ENCODE measurements at places on chromosomes 5 and 9. TPM values are rescaled to one million over a fixed set of nuclear protein-coding genes. Genes with fewer than 3 reads are reported as not detected.

Gene BTNL9
- 0.42 TPM for total RNA-seq

Gene EDIL3
- not detected for total RNA-seq

Gene YTHDC2
- 44.2 TPM for total RNA-seq

Gene BHMT2
- not detected for total RNA-seq

Gene KCNMB1
- not detected for total RNA-seq

Gene PHYHD1
- total RNA-seq = 8.2 TPM

Gene CDKN2B-AS1
- total RNA-seq = not detected

- no peak overlapping the region for H3K27ac ChIP-seq
- H3K27me3 ChIP-seq = no peaks in the 10 kb centered on the region
- peaks cover 15% of the 10 kb centered on the region for H3K4me1 ChIP-seq
- H3K4me3 ChIP-seq = no peak overlapping the region
Observed at GRCh38 chr5:998246-999031, 10.2 kb upstream of the NKD2 start.

- H3K4me3 ChIP-seq = no peak overlapping the region
- H3K27me3 ChIP-seq = no peaks in the 10 kb centered on the region
- peaks cover 33% of the 10 kb centered on the region for H3K36me3 ChIP-seq
- no peak for DNase-seq
Observed at GRCh38 chr5:142913728-142914338, 143.7 kb downstream of the ARHGAP26 start.

DNA sequence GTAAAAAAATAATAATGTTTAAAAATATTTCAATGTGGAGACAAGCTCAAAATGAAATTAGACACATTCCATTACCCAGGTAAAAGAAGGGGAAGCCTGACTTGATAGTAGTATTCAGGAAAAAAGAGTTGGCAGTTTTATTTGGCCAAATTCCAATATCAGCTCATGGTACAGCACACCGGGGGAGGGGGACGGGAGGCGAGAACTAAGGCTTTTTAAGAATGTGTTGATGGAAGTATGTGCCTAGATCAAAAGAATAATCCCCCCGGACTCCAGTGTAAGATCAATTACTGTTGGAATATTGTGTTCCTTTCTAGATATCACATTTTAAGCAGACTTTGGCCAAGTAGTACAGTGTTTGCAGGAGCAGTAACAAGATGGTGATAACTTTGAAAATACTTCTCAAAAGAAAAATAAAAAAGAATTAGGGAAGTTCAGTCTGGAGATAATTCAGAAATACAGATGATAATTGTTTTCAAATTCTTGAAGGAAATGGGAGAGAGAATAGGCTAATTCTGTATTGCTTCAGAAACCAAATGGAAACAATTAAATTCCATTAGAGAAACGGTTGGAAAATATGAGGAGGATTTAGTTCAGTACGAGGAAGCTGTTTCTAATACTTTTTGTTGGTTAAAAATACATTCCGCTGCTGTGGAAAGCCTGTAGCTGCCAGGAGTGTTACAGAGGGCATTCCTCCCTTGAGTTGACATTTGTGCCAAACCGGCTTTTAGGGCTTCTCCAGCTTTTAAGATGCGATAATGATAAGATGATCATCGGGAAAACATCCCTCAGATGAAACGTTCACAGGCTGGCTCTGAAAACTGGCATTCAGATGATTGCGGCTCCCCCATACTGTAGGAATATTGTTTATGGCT is 98.1 kb upstream of the ERBIN start:
- H3K27ac ChIP-seq = no peak overlapping the region
- H3K36me3 ChIP-seq = peaks cover 4% of the 10 kb centered on the region
- H3K27me3 ChIP-seq = no peaks in the 10 kb centered on the region
- DNase-seq = no peak

DNA sequence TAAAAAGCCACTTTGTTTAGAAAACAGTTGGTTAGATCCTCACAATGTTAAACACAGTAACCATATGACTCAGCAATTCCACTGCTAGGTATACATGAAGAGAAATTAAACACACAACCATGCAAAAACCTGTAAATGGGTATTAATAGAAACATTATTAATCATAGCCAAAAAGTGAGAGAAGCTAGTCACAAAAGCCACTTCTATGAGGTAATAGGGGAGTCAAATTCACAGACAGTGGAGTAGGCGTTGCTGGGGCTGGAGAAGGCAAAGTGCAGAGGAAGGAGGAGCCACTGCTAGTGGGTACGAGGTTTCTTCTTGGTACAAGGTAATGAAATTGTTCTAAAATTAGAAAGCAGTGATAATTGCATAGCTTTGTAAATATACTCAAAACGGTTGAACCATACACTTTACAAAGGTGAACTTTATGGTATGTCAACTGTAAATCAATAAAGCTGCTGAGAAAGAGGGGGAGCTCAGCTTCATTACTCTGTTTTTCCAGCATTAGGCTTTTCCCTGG is 364.4 kb downstream of the GADD45G start:
- no peak for DNase-seq
- H3K4me3 ChIP-seq = no peak overlapping the region
- no peaks in the 10 kb centered on the region for H3K36me3 ChIP-seq
- H3K27me3 ChIP-seq = peaks cover 2% of the 10 kb centered on the region
- no peaks in the 10 kb centered on the region for H3K4me1 ChIP-seq
- H3K27ac ChIP-seq = no peak overlapping the region

GRCh38 chr9:69899491-69899890 is 78.9 kb downstream of the CFAP95 start:
- H3K27me3 ChIP-seq = no peaks in the 10 kb centered on the region
- H3K4me1 ChIP-seq = no peaks in the 10 kb centered on the region
- H3K27ac ChIP-seq = no peak overlapping the region
- no peak for DNase-seq
- no peaks in the 10 kb centered on the region for H3K36me3 ChIP-seq

DNA sequence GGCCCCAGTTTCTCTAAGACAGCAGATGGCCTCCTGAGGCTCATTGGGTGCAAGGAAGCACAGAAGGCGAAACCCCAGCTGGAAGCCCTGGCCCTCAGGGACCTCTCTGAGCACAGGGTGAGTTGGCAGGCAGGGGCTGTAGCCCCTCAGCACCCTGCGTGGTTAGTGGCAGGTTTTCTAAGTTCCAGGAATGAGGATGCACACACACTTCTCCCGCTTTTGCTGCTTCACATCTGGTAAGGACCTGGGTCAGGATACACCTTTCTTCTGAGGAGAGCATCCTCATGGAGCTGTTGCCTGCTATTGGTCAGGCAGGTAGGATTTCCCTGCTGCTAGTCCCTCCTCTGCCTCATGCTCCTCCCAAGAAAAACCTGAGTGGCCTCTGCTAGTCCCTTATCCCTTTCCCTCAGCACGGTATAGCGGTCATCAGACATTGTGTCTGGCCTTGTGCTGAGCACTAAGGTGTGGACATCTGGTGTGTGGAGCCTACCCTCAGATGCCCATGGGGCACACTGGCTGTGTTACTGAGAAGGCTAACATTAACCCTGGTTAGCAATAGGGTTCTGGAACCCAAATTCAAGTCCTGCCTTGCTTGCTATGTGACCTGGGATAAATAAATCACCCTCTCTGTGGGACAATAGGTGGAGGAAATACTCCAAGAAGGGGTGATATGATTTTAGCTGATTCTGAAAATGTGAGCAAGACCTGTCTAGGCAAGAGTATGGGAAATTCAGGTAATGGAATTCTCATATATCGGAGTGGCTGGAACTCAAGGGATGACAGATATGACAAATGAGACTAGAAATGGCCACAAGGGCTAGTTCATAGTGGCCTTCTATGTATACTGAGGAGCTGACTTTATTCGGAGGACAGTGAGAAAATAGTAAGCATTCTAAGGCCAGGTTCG is 1.6 kb downstream of the SLC22A4 start:
- peak overlapping the region; percentile 92 for H3K4me3 ChIP-seq
- H3K27me3 ChIP-seq = peaks cover 14% of the 10 kb centered on the region
- DNase-seq = no peak

GRCh38 chr5:159051421-159052282 is 48.1 kb downstream of the EBF1 start:
- H3K36me3 ChIP-seq = no peaks in the 10 kb centered on the region
- no peak overlapping the region for H3K27ac ChIP-seq
- H3K4me1 ChIP-seq = peaks cover 12% of the 10 kb centered on the region
- H3K4me3 ChIP-seq = peak overlapping the region; percentile 79
- H3K27me3 ChIP-seq = peaks cover 75% of the 10 kb centered on the region

DNA sequence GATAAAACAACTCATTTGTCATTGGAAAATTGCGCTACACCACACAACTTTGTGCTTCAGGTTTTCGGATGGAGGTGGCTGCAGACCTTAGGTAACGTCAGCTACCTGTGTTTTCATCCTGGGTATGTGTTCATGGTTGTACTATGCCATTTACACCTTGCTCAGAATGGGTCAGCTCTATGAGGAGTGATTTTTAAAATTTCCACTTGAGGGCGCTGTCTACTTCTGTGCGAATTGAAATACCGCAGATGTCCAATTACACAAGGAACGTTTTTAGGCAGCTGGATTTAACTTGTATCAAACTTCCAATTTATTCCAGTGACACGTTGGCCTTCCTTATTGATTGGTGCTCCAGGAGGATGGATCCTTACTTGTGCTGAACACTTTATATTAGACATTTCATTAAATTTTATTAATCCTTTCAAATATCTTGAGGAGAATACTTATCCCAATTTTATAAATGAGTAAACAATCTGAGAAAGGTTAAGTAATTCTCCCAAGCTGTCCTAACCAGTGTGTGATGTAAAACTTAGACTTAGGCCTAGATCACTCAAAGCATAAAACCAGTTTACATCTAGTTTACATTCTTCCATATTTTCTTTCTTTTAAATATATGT is 23.4 kb downstream of the DMRTA1 start:
- H3K4me1 ChIP-seq = no peaks in the 10 kb centered on the region
- no peak overlapping the region for H3K4me3 ChIP-seq
- H3K36me3 ChIP-seq = no peaks in the 10 kb centered on the region
- DNase-seq = no peak
- no peak overlapping the region for H3K27ac ChIP-seq

- no peak for DNase-seq
- H3K36me3 ChIP-seq = no peaks in the 10 kb centered on the region
- no peak overlapping the region for H3K27ac ChIP-seq
- H3K4me1 ChIP-seq = no peaks in the 10 kb centered on the region
- no peaks in the 10 kb centered on the region for H3K27me3 ChIP-seq
Observed at GRCh38 chr9:30944225-30944569, 1440.2 kb upstream of the ACO1 start.

DNA sequence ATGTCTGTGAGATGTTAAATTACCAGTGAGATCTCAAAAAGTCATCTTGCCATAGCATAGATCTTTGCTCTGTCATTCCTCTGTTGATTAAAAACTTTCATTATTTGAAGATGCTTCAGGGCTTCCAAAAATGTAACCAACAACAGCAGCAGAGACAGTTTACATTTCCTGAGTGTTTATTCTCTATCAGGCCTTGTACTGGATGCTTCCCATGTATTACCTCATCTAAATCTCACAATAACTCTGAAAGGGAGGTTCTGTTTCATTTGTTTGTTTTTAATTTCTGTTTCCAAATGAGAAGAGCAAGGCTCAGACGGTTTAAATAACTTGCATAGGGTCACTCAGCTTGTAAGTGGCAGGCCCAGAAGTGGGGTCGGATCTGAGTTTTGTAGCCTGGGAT is 45.2 kb downstream of the MRRF start:
- H3K4me3 ChIP-seq = no peak overlapping the region
- H3K4me1 ChIP-seq = no peaks in the 10 kb centered on the region
- H3K36me3 ChIP-seq = peaks cover 6% of the 10 kb centered on the region
- no peaks in the 10 kb centered on the region for H3K27me3 ChIP-seq

DNA sequence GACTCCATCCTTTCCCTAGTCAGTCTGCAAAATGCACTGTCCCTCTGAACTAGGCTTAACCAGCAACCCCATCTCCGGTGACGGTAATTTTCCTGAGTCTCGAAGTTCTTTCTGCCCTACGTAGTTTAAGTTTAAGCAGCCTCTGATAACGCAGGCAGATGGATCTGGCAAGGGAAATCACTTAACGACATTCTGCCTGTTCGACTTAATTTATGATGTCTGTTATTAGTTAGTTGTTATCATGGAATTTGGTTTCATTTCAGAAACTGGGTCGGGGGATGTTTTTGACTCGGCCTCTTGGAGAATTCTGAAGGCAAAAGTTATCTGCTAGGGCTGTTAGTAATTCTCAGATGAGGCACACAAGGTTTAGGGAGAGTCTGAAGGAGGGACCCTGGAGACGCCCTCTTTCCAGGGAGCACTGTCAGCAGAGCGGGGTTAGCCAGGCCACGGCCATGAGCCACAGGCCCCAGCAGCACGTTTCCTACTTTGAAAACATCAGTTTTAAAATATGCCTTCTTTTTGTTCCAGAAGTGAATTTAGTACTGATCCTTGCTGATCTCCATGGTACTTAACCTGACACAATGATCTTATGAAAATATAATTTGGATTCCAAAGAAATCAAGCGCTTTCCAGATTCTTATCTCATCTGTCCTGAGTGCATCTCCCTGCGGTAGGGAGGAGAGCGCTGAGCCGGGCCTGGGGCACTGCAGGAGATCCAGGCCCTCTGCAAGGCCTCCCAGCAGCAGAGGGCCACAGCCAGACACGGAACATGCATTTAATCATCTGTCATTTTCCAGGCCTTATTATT is 171.0 kb upstream of the OTULINL start:
- no peaks in the 10 kb centered on the region for H3K27me3 ChIP-seq
- H3K36me3 ChIP-seq = no peaks in the 10 kb centered on the region
- peaks cover 35% of the 10 kb centered on the region for H3K4me1 ChIP-seq

GRCh38 chr9:5714501-5715401 is 85.8 kb downstream of the RIC1 start:
- H3K27ac ChIP-seq = no peak overlapping the region
- peaks cover 60% of the 10 kb centered on the region for H3K36me3 ChIP-seq
- peaks cover 9% of the 10 kb centered on the region for H3K4me1 ChIP-seq
- H3K4me3 ChIP-seq = no peak overlapping the region

GRCh38 chr5:50855001-50855400 is 188.6 kb downstream of the PARP8 start:
- peaks cover 8% of the 10 kb centered on the region for H3K27me3 ChIP-seq
- H3K36me3 ChIP-seq = no peaks in the 10 kb centered on the region
- H3K4me3 ChIP-seq = no peak overlapping the region
- no peak overlapping the region for H3K27ac ChIP-seq
- DNase-seq = no peak

DNA sequence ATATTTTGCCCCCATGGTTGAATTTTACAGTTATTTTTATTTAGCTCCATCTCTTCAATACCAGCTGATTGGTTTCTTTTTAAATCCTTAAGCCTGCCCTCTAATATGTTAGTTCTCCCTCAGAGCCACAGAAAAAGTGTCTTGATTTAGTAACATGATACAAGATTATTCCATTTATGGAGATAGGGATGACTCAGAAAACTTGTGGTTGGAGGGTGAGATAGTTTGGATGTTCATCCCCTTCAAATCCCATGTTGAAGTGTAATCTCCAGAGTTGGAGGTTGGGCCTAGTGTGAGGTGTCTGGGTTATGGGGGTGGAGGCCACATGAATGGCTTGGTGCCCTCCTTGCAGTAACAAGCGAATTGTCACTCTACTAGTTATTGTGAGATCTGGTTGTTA is 115.7 kb downstream of the FBXO38 start:
- H3K27me3 ChIP-seq = peaks cover 22% of the 10 kb centered on the region
- H3K36me3 ChIP-seq = no peaks in the 10 kb centered on the region
- DNase-seq = no peak
- H3K4me1 ChIP-seq = no peaks in the 10 kb centered on the region
